ENCODE measurements at places on chromosomes 2 and 18.

- DNase-seq = no peak
Measured at GRCh38 chr2:78564666-78565065, 460.8 kb upstream of the REG3G start.

DNA sequence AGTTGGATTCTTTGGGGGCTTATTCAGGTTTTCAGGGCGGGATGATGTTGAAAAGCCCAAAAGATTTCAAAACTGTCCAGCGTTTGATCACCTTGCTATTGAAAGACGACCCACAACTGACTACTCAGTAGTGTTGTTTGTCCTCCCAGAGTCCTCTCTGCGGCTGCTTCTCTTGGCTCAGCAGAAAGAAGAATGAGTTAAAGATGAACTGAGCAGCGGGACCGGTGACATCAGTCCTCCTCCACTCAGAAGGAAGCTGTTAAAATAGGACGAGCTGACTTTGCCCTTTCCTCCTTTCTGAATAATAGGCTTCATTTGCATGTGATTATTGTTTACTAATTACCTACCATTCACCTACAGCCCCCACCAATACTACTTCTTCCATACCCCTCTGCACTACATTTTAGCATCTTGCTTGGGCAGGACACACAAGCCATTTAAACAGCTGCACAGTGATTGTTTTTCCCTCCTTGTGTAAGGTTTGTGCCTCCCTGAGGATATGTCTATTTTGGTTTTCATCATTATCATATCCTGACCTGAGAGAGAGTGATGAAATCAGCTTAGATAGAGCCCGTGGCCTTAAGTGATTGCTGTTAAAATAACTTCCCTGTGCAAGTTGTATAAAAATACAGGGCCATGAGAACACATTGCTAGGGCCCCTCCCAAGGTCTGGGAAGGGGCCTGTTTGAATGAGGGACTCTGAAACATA is 261.8 kb downstream of the FHOD3 start:
- no peak for DNase-seq

GRCh38 chr18:12068950-12069320 is 24.7 kb upstream of the ANKRD62 start:
- no peak for DNase-seq

DNA sequence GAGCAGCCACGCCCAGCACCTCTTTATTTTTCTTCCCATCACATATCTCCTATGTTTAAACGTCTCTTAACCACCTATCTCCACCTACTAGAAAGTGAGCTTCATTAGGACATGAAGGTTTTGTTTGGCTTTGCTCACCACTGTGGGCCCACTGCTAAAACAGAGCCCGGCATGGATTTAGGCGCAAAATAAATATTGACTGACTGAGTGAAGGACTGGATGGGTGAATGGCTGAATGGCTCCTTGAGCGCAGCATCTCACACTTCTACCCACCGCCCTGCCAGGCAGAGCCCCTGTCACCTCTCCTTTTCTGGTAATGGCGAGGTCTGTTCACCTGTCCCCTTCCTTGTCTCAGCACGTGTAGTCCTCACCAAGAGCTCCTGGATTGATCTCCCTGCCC is 10.1 kb downstream of the CAPG start:
- DNase-seq = no peak

- DNase-seq = no peak
Measured at GRCh38 chr18:58934356-58934755, 69.7 kb downstream of the ZNF532 start.

GRCh38 chr2:216888887-216889622 is 29.2 kb upstream of the TNP1 start:
- DNase-seq = no peak

DNA sequence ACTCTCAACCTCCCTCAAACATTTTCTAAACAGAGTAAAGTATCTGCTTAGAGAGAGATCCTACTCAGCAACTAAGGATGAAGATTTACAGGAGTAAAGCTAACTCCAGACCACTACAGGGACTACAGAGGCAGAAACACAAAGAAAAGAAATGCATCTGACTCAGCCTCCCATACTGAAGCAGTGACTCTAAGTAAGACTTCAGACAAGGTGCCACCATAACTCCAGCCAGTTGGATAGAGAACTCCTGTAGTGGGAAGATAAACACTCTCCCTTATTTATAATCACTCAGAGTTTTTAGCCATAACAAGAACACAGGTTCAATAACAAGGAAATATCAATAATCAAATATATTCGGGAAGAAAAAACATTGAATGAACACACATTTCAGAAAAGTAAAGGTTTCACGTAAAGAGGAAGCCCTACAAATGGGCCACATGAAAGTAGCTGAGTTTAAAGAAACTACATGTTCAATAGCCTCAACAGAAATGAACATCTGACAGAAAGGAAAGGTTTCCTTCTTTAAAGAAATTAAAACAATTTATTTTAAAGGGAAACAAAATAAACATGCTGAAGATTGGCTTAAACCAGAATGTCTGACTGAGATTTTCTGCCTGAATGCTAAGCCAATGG is 519.9 kb downstream of the KCNJ3 start:
- DNase-seq = no peak

DNA sequence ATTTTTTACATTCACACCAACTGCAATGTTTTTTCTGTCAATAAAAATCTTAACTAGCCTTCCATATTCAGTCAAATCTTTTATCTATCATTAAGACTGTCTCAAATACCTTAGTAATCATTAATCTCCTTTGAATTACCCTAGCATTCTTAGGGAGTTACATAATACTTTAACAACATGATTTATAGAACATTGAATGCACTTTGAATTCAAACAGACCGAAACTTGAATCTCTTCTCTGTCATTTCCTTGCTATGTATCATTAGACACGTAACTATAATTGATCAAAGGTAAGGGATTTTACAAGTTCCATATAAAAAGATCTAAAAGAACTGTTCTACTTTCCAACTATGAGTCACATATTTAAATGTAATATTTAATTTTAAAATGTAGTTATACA is 330.9 kb downstream of the RIT2 start:
- DNase-seq = no peak

GRCh38 chr2:164028814-164029534 is 293.2 kb upstream of the FIGN start:
- no peak for DNase-seq

DNA sequence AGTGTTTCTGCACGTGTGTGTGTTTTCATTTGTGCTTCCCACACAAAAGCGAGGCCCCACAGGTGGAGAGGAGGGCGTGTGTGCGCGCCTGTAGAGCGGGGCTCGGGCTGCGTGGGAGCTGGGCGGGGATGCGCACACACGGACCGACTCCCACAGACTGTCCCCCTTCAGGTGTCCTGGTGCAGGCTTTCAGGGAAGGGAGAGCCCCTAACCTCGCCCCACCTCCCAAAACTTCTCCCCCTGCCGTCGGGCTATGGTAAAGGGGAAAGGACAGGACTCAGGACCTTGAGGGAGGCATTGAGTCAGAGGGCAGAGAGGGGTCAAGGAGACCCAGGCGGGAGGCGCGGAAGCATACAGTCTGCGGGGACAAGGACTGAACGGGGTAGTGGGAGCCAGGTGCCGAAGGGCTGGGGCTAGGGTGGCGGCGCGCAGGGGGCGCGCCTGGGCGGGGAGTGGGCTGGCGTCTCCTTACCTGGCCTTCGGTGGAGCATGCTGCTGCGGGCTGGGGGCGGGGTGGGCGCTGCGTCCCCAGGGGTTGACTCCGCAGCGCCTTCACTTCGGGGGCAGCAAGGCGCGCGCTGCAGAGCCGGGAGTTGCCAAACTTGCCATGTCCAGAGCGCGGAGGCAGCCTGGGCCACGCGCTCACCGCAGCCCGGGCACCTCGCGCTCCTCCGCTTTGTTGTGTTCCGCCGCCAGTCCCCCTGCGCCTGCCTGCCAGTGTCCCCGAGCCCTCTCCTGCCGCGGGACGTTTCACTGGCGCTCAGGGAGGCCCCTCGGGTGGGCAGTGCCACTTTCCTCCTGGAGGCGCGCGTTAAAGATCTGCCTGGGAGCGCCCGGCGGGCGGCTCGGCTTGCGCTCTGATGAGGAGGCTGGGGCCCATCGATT is 302.0 kb downstream of the NCKAP5 start:
- DNase-seq = peak; percentile 22

DNA sequence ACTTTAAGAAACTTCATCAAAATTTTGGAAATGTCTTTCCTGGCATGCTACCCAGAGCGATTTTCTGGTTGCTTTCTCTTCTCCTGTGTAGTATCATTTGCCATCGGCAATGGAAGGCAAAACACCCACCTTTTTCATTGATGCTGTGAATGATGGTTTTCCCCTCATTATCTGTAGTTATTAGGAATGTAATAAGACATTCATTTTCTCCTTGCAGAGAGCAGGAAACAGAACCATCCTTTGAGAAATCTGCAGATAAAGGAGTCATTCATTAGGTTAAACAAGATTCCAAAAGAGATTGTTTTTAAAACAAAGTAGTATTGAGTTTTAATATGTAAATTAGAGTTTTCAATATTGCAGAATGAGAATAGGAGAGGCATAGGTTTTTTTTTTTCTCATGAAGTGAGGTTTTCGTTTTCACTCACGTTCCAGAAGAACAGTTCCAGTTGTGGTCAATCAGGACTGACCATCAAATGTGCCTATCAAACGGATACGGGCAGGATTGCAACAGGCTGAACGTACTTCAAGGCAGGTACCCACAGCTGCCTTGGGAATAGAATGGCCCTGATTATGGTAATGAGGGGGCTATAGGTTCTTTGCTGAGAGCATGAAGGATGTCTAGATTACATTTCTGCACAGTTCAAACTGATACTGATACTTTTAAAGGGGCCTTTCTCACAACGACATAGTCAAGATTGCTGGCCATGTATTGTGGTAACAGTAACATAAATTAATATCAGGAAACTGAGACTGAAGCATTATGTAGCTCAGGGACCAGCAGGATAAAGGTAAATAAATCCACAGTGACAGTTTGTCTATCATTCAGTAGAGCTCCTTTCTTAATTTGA is 49.8 kb upstream of the PLA2R1 start:
- no peak for DNase-seq

- no peak for DNase-seq
Measured at GRCh38 chr2:64932371-64933216, 56.6 kb upstream of the SLC1A4 start.

GRCh38 chr2:8224347-8225190 is 457.3 kb upstream of the ID2 start:
- DNase-seq = no peak

DNA sequence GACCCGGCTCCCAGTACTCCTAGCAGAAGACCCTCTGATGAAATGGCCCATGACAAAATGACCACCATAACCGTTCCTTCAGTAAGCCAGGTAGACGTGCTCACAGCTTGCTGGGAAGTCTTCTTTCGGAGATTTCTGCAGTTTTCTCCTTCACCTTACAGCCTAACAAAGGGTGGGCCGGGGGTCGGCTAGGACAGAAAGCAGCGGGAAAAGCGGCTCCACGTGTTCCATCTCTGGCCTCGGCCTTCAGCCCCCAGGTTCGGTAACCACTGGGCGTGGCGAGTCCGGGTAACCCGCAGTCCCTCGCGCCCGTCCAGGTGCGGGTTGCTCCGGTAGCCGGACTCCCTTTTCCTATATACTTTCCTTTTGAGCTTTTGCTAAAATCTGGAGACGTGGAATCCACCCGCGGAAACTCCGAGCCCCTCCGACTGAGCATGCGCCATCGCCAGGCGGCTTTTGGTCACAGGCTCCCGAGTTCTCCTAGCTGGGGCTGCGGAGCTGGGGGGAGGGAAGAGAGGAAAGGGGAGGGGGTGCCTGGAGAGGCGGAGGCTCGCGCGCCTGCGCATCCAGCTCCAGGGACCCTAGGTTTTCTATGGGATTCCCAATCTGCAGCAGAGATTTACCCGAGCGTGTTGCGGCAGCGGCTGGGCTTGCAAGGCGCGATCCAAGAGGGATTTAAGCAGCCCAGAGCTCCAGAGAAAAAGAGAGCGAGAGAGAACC is at the start of gene VSNL1:
Gene VSNL1 (plus strand): TSS at position 604 of the 720 bp plus-strand sequence. CDS start 51,379 bp downstream, outside the sequence.
- peak; percentile 47 for DNase-seq

DNA sequence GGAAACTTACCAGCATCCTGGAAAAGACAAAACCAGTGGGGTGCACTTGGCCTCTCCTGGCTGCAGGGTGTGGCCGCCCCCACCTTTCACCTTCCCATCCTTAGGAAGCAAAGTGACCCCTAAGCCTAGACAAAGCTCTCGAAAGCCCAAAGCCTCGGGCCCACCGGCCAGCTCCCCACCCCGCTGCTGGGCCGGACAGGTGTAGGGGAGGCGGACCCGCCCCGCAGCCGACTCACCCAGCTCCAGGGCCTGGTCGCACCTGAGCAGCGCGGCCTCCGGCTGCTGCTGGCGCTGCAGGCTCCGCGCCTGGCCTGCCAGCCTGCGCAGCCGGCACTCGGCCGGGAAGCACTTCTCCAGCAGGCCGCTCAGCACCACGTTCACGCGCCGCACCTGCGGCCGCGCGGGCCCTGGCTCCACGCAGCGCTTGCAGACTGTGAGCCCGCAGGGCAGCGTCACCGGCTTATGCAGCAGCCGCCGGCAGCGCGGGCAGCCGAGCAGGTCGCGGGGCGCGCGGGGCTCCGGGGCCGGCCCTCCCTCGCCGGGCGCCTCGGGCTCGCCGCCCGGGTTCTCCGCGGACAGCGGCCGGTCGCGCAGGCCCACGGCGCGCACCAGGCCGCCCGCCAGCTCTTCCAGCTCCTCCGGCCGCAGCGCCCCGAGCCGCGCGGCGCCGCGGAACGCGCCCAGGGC is 979 bp downstream of the LONRF2 start:
- DNase-seq = no peak

GRCh38 chr2:88307817-88308216 is 137.7 kb downstream of the THNSL2 start:
- DNase-seq = peak; percentile 4

GRCh38 chr2:177064422-177064821 is 148.2 kb upstream of the HNRNPA3 start:
- DNase-seq = no peak

GRCh38 chr2:12910431-12910830 is 193.7 kb downstream of the TRIB2 start:
- no peak for DNase-seq

Measured in kidney capillary endothelial cell (primary cell).